ENCODE measurements at places on chromosomes 2 and 18. TPM values are rescaled to one million over a fixed set of nuclear protein-coding genes. Genes with fewer than 3 reads are reported as not detected.

The CTIF gene
- total RNA-seq, result 31.2 TPM

The CBLN2 gene
- total RNA-seq, result not detected

The SLC5A6 gene
- 10.7 TPM for total RNA-seq

The ANTXR1 gene
- 1.1 TPM for total RNA-seq

The RAPGEF4 gene
- 11.8 TPM for total RNA-seq

The ALPP gene
- not detected for total RNA-seq

The CYP26B1 gene
- 1.2 TPM for total RNA-seq

The SCYGR1 gene
- total RNA-seq, result not detected

The CNOT11 gene
- total RNA-seq, result 13.3 TPM

The NCKAP5 gene
- total RNA-seq, result 1.4 TPM

The SLC9A2 gene
- under 0.01 TPM for total RNA-seq

The LIMS3 gene
- total RNA-seq, result 4.4 TPM

The PCARE gene
- not detected for total RNA-seq

The TMEM178A gene
- not detected for total RNA-seq

The CAPN14 gene
- total RNA-seq, result 0.13 TPM

The AKAIN1 gene
- not detected for total RNA-seq

The NRP2 gene
- total RNA-seq, result 109 TPM

The PLCL1 gene
- total RNA-seq, result 2.0 TPM

The AMMECR1L gene
- total RNA-seq, result 24.2 TPM

The DAW1 gene
- total RNA-seq, result not detected

The OSBPL6 gene
- 0.65 TPM for total RNA-seq

The CAB39 gene
- 39.3 TPM for total RNA-seq

The TMEM200C gene
- total RNA-seq, result not detected

The REG1B gene
- total RNA-seq, result not detected

The KIF1A gene
- total RNA-seq, result not detected

The AOX1 gene
- total RNA-seq, result 2.7 TPM

The SERPINB4 gene
- total RNA-seq, result not detected

The AGAP1 gene
- total RNA-seq, result 5.5 TPM

The ALKAL2 gene
- total RNA-seq, result not detected

The TGFBRAP1 gene
- total RNA-seq, result 19.6 TPM

The M1AP gene
- total RNA-seq, result not detected

The GMPPA gene
- 27.0 TPM for total RNA-seq

The ZFP36L2 gene
- 15.9 TPM for total RNA-seq

The ABCB11 gene
- total RNA-seq, result under 0.01 TPM

The IL18RAP gene
- total RNA-seq, result not detected

The AQP12B gene
- total RNA-seq, result not detected

The TRIM54 gene
- total RNA-seq, result 3.1 TPM

The GPR148 gene
- total RNA-seq, result not detected

The UPP2 gene
- not detected for total RNA-seq

The GKN1 gene
- total RNA-seq, result not detected

The UGT1A10 gene
- not detected for total RNA-seq

The PSMA8 gene
- not detected for total RNA-seq

The ARHGEF33 gene
- 0.16 TPM for total RNA-seq

The MAT2A gene
- total RNA-seq, result 139 TPM

The LCT gene
- not detected for total RNA-seq

The KCNJ13 gene
- total RNA-seq, result not detected

The BCL11A gene
- 1.1 TPM for total RNA-seq
